GM03348 (cell line): ENCODE measurements at places on chromosomes 12 and 14.

DNA sequence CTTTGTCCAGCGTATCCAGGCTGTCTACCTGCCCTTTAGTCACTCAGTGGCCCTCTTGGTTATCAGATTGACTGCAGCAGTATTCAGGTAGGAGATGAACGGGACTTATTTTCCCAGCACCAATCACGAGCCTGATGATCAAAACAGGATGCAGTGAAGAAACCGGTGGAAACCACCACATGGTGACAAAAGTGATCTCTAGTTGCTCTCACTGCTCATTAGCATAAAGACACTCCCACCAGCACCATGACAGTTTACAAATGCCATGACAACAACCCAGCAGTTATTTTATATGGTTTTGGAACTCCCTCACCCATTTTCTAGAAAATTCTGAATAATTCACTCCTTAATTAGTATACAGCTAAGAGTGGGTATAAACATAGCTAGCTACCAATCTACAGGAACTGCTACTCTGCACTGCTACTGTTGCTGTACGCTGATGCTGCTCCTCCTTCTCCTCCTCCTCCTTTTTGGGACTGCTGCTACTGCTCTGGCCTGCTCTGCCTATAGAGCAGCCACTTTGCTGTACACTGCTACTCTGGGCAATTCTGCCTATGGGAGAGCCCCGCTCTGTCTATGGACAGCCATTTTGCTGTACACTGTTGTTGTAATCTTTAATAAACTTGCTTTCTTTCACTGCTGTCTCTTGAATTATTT lies 142.5 kb upstream of the SSTR1 start:
- DNase-seq = no peak

- no peak for DNase-seq
These were observed 21.1 kb downstream of the ATP6V0A2 start for GRCh38 chr12:123733229-123733628.

- no peak for DNase-seq
These were observed 135.7 kb downstream of the DICER1 start for GRCh38 chr14:95021588-95021987.

- no peak for DNase-seq
These were observed 270.0 kb downstream of the DACT1 start for GRCh38 chr14:58907803-58908202.

- no peak for DNase-seq
These were observed 30.3 kb downstream of the CD9 start for GRCh38 chr12:6230321-6231110.

- no peak for DNase-seq
These were observed 35.5 kb downstream of the CCDC60 start for GRCh38 chr12:119369907-119370546.

DNA sequence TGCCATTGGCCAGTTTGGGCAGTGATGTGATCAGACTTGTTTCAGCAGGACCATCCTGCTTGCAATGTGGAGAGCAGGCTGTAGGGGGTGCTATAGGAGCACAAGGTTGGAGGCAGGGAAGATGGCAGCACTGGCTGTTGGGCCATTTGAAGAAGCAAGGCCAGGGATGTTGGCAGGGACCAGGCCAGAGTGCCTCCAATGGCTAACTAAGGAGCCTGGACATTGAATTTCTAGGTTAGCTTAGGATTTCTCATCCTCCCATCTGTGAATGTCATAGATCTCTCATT lies 23.5 kb downstream of the FGF23 start:
- DNase-seq = no peak

- DNase-seq = no peak
These were observed 59.0 kb downstream of the GAS2L3 start for GRCh38 chr12:100632445-100632892.

DNA sequence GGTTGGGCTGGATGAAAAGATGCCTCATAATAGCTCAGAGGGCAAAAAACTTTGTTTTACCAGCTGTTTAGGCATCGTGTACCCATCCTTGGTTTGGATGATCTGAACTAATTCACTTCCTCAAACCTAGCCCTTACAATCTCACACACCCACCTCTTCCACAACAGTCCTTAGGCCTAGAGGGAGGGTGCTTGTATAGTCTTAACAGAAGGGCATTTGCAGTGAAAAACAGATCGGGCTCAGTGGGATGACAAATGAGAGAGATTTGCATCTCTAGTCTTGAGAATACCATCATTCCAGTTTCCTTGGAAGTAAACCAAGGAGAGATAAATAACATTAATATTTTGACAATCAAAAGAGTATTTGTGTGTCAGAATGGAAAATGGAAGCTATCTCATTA lies 11.0 kb downstream of the SLCO1A2 start:
- DNase-seq = no peak

GRCh38 chr14:72892103-72892878 lies 1.6 kb downstream of the DPF3 start:
- DNase-seq = peak; percentile 40

DNA sequence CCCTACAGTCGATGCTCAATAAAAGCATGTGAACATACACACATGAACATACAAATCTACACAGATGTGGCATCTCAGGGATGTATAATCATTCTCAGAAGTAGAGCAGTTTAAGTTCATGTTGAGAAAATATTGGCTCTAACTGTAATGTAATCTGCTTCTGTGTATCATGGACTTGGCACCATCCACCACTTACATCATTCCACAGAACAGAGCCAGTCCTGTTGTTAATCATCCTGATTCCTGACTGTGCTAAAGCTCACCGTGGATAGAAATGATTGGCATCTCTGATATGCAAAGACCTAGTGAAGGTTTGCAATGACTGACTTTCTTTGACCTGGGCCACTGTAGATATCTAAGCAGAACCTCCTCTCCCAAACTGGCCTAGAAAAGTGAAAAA lies 1141.3 kb downstream of the BCL11B start:
- no peak for DNase-seq

GRCh38 chr12:62258941-62259630 lies 1.1 kb upstream of the USP15 start:
- DNase-seq = no peak

- no peak for DNase-seq
These were observed 115.0 kb downstream of the BTG1 start for GRCh38 chr12:92030618-92031017.
